Retinal pigment epithelial cell (primary cell): ENCODE measurements at places on chromosomes 4 and X.

GRCh38 chr4:64756016-64756415, 346.8 kb upstream of the TECRL start:
- no peak for DNase-seq

- DNase-seq, result no peak
Observed at GRCh38 chrX:120302434-120302833, 8.8 kb downstream of the TMEM255A start.

DNA sequence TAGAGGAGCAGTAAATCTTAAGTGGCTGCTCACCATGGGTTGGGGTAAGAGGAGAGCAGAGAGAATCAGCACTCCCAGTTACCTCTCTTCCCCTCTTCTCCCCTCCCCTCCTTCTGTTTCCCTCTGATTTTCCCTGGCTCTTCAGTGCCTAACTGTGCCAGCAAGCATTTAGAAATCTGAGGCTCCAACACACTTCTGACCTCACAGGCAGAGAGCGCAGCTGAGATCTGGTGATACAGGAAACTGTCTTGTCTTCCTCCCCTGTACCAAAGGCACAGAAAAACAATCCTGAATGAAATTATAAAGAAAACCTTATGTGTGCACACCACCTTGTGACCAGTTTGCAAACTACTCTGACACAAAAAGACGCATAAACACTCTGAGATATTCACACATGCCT, 82.4 kb upstream of the SMIM10 start:
- no peak for DNase-seq

GRCh38 chr4:41725254-41725653, 23.3 kb downstream of the PHOX2B start:
- no peak for DNase-seq

DNA sequence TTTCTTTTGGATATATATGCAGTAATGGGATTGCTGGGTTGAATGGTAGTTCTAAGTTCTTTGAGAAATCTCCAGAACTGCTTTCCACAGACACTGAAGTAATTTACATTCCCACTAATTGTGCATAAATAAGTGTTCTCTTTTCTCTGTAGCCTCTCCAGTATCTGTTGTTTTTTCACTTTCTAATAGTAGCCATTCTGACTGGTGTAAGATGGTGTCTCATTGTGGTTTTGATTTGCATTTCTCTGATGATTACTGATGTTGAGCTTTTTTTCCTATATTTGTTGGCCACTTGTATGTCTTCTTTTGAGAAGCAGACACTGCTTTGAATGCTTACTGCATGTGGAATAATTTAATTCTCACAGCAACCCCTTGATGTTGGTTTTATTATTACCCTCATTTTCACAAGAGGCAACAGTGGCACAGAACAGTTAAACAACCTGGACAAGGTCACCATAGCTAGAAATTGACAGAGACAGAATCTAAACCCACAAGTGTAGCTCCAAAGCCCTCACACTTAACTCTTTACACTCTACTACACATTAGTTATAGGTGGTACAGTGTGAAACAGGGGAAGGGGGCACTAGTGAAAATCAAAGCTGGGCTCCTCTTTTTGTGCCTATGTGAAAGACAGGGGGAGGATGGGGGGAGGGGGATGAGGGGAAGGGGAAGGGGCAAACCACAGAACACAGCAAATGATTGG, 96.1 kb downstream of the REELD1 start:
- DNase-seq, result no peak

GRCh38 chrX:51608126-51608525, 10.6 kb downstream of the CENPVL3 start:
- no peak for DNase-seq

- DNase-seq, result peak; percentile 21
Observed at GRCh38 chrX:96182366-96182765, 502.3 kb upstream of the DIAPH2 start.

DNA sequence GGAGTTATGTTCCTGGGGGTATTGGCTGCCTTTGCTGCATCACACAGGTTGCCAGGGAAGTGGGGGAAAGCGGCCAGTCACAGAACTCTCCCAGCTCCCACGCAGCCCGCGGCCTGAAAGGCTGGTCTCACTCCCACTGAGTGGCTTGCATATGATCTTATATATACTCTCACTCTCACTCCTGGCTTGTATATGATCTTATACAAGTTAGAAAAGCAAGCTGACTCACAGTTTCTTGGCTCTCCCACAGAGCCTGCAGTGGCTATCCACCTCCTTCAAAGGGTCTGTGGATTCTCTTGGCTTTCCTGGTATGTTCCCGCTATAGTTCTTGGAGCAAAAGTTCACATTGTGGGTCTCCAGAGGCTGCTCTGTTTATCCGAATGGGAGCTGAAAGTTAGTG, 833.5 kb upstream of the GALNTL6 start:
- no peak for DNase-seq

DNA sequence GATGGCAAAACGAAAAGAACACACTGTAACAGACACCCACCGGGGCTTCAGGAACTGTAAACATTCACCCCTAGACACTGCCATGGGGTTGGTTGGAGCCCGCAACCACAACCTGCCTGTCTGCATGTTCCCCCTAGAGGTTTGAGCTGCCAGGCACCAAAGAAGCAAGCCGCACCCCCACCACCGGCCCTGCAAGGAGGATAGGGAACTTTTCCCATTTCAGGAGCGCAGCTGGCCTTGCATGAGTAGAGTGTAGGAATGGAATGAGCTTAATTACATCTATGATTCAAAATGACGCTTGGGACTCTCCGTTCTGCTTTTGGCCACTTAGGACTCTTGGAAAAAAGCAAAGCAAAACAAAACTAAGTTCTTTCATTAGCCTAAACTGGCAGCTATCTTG, 243.6 kb upstream of the CTSO start:
- DNase-seq, result no peak

DNA sequence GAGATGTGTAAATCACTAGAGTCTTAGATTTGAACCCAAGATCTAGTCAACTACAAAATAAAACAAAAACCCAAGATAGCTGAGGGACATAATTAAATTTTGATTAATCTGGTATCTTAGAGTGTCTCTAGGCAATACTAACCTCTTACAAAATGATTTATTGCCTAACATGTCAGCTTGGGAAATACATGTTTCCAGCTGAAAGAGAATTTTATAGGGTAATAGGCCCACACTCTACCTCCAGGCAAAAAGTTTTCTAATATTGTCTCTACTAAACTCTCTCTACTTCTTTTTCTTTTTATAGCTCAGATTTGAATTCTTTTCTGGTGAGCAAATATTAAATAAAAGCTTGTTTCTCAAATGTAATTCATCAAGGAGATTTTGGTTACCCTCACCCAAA, 263.2 kb downstream of the IL15 start:
- no peak for DNase-seq

DNA sequence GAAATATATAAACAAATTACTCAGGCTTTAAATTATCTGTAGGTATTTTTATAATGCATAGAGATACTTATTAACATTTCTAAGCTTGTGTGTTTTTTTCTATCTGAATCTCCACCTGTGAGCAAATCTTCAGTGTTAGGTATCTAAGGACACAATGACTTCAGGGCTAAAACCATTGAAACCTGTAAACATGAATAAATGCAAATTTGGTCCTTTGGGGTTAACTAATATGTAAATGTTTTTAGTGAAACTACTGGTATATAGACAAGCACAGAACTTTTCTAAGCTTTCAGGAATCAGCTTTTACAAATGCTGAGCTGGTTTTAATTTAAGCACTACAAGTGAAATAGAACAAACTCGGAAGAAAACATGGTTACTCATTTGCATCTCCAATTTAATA, 147.9 kb downstream of the FBXO8 start:
- DNase-seq, result no peak

DNA sequence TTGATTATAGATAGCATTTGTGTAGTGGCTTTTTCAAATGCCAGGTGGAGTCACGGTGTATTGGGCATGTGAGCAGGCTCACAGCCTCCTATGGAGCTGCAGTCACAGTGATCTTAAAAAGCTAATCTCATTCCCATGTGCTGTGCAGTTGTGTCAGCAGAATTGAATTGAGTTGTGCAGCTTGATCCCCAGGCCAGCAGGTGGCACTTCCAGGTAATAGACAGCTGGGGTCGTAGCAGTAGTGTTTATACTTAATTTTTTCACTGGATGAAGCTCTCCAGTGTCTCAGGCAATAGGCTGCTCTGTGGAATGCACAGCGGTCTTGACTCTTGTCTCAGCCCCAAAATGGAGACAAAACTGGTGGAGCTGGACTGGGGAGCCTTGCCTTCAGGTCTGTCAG, 1028.1 kb downstream of the SH3BGRL start:
- no peak for DNase-seq

- DNase-seq, result peak; percentile 62
Observed at GRCh38 chr4:52838729-52839586, 23.2 kb upstream of the RASL11B start.

- no peak for DNase-seq
Observed at GRCh38 chrX:125439194-125439849, 119.7 kb downstream of the TEX13C start.

DNA sequence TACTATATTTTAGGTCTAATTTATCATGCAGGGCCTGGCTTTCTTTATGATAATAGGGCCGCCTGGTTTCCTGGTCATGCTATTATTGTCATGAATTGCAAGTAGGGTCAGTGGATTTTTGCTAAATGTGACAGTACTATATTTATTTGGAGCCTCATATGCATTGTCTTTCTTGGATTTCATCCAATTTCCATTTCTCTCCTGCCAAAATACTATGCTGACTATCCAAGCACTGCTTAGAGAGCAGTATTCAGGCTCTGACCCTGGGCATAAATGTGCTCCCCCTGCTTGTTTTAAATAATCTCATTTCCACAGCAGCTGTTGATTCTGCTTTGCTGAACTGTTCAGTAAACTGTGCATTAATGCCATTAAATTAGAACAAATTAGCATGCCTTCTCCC, 269.3 kb downstream of the GPM6A start:
- DNase-seq, result no peak

DNA sequence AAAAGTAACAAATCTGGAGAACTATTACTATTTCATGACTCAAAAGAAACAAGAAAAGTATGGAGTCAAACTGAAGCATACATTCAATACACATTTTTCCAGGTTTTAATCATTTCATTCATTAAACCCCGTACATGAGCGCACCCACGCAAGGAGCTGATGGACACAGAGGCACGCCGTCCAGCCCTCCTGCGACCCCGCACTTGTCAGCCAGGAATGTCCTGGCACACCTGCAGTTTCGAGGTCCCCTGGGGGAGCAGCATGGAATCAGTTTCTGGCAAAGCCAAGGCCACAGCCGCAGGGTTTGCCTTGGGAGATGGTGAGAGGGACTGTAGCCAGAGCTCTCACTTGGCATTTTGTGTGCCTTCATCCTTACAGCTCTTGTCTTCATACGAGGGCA, 12.8 kb upstream of the SLC2A9 start:
- DNase-seq, result no peak

GRCh38 chr4:125750399-125750798, 435.6 kb downstream of the FAT4 start:
- peak; percentile 70 for DNase-seq

DNA sequence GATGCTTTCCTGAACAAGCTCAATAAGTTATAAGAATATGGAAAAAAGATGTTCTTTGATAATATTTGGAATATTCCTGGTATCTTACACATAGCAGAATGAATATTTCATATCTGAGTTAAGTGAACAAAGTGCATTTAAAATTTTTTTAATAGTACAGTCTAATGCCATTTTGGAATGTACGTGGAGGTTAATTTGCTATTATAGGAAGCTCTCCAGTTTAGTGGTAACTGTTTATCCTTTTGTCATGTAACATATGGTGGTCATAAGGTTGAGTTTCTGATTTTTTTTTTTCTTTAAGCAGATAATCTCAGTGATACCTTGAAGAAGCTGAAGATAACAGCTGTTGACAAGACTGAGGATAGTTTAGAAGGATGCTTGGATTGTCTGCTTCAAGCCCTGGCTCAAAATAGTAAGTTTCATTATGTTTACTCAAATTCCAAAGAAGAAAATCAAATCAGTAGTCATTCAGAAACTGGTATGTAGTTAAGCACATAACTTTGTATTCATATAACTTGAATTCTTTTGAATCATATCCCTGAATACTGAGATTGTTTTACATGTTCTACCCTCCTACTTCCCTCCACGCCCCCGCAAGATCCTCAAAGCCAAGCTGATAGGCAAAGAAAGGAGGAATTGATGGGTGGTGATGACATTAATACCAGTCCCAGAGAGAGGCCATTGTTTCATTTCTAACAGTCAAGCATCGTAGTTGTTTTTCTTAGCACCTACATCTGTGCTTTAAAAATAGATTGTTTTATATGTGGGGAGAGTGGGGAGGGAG, 32.1 kb downstream of the RAP1GDS1 start:
- DNase-seq, result no peak

- DNase-seq, result no peak
Observed at GRCh38 chr4:51942108-51942832, 77.9 kb downstream of the LRRC66 start.

- DNase-seq, result no peak
Observed at GRCh38 chr4:757111-757510, 51.5 kb downstream of the PCGF3 start.

GRCh38 chr4:39883646-39884045, 94.1 kb downstream of the PDS5A start:
- no peak for DNase-seq

GRCh38 chr4:2576290-2576689, 39.8 kb downstream of the FAM193A start:
- DNase-seq, result no peak

GRCh38 chr4:56540826-56541225, 35.2 kb downstream of the ARL9 start:
- DNase-seq, result no peak

GRCh38 chr4:24625091-24625490, 40.7 kb upstream of the DHX15 start:
- no peak for DNase-seq

DNA sequence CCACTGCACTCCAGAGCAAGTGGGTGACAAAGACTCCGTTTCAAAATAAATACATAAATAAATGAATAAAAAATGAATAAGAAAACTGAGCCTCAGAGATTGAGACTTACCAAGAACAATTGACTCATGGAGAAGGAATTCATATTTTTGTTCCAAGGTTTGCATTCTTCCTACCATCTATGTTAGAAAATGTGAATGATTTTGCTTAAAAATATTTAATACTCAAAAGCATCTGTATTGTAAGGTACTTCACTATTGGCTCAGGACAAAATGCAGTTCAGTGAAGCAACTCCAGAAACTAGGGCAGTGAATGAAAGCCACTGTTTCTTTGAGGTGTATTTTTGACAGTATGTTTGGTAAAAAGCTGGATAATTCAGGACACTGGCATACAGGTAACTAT, 54.1 kb downstream of the XAGE2 start:
- DNase-seq, result peak; percentile 25

GRCh38 chr4:24584211-24584850, at the start of gene DHX15:
TSS of gene DHX15 (minus strand) at chr4:24584554. CDS start at chr4:24584393, 161 bp downstream.
- DNase-seq, result peak; percentile 88
